ENCODE measurements at places on chromosomes 16 and 17.

DNA sequence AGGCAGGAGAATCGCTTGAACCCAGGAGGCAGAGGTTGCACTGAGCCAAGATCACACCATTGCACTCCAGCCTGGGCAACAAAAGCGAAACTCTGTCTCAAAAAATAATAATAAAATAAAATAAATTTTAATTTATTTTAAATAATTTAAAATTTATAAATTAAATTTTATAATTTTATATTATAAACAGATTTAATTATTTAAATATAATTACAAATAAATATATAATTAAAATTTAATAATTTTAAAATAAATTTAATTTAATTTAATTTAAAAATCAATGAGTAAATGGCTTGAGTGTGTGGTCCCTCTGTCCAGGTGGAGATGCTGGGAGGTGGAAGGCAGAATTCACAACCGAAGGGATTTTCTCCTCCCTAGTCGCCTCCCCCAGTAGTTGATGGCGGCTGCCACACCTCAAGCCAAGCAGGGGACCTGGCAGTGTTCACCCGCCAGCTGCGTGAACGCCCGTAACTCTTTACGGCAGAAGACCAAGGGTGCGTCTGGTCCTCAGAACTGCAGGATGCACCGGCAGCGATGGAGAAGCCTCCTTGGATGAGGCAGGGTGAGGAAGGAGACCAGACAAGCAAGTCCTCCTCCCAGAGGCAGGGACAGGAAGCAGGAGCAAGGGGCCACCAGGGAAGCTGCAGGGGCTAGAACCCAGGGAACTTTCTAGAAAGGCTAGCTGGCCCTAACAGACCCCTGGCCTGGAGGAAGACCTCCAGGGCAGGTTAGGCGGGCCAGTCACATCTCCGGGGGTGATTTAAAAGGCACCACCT, 22.9 kb upstream of the KRT17 start:
- DNase-seq, result no peak

- no peak for DNase-seq
Observed at GRCh38 chr17:42675348-42675964, 1.3 kb downstream of the PLEKHH3 start.

DNA sequence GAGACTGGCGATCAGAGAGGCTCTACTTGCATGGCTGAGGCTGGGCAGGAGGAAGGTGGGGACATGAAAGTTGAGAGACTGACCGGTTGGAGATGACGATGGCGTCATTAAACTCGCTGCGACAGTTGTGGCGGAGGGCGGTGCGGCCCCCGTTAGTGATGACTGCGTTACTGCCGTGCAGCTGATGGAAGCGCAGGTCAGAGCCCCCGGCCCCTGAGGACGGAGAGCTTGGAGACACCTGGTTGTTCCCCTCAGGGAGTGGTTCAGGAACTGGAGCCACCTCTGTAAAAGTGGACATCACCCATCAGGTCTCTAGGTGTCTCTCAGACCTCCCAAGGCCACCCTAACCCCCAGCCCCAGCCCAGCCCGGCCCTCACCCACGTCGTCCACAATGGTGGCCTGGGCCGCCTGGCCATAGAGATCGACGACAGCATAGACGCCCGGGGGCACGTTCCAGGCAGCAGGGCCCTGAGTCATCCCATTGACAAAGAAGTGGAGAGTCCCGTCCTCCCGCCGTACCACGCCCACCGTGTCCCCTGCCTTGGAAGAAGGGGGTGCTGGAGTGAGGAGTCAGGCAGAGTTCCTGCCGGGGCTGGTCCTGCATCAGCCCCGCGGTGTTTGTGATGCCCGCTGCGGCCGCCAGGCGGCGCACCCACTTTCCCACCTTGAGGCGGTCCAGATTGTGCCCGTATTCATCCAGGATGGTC, 5.3 kb downstream of the NEURL4 start:
- DNase-seq, result peak; percentile 75

DNA sequence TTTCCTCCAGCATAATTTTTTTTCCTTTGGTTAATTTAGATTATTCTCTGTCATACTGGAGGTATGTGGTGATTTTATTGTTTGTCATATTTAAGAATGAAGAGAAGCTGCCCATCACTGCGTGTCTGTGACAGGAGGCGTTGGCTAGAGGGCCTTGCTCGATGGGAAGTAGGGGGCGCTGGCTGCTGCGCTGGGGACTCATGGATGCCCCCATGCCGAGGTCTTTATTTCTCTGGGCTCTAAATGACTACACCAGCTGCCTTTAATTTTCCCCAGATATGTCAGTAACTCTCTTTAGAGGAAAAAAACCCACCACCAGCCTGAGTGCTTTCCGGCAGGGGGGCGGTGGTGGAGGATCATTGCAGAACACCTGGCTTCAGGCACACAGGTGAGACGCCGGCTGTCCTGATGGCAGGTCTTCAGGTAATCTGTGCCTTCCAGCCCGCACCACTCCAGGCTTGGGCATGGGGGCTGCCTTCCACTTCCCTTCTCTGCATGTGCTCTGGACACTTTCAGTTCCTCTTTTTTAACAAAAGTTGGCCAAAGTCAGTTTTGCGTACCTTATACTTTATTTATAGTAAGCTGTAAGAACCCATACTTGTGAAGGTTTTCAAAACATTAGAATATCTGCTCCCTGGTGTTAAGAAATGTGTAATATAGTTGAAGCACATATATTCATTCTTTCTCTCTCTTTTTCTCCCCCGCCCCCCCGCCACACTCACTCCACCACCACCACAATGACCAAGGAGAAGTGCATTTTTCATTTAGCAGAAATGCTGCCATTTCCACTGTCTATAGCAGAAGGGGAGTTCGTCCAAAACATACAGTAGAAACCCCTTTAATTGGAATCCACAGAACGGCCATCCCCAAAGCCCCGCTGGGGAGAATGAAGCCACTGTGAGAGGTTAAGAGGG, 192.7 kb downstream of the RPTOR start:
- no peak for DNase-seq

DNA sequence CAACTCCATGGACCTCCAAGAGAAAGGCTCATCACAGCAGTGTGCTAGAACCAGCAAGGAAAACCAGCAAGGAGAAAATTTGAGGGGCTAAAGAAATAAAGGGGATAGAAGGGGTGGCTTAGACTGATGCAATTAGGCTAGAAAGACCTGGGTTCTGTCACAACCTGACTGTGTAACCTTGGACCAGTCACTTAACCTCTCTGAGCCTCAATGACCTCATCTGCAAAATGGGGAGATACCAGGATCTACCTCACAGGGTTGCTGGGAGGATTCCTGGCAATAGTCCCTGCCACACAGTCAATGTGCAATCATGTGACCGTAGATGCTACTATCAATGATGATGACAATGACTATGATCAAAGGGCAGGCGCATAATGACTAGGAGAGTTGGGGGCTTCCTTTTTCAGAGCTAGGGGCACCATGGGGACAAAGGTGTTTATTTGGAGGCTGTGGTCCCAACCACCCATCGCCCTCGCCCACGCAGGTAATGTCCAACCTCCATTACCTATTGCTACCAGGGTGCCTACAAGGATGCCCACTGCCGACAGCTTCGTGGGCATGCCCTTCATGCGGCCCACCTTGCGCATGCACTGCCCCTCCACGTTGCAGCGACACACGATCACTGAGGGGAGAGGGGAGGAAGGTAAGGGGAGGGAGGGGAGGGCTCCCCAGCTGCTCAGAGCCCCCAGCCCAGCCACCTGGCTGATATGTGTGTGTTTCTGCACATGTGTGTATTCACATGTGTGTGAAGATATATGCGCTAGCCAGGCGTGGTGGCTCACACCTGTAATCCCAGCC, 9.7 kb downstream of the CDH16 start:
- no peak for DNase-seq

- DNase-seq, result no peak
Observed at GRCh38 chr16:71771571-71771970, 37.1 kb downstream of the AP1G1 start.

DNA sequence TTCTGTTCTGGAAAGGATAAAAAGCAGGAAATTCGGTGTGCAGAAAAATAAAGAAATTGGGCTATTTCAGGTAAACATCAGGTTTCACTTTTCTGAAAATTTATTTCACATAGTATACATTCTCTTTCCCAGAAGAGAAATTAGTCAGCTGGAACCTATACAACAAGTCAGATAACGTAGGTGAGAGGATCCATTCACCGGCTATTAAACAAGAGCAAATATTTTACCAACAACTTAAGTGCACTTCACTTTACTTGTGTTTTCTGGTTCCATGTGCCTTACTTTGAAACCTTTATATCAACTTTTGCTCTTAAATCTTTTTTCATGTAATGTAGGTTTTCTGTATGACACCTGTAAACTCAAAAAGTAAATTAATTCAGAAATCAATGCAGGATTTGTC, 839.7 kb downstream of the CDH11 start:
- no peak for DNase-seq

GRCh38 chr17:75109046-75109406, 743 bp upstream of the ARMC7 start:
- DNase-seq, result no peak

DNA sequence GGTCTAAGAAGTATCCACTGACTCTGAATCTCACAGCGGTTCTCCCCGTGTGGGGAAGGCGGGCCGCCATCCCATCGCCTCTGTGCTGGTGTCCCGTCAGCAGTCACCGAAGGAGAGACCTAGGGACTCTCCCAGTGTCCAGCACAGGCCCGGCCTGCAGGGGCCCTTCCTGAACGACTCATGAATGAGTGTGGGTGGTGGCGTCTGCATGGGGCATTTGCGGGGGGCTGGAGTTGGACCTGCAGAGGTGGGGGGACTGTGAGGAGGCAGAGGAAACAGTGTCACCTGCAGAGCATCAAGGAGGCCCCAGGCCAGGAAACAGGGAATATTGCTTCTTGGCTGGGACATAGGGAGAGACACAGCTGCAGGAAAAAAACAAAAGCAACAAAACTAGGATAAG, 10.3 kb downstream of the KCNG4 start:
- no peak for DNase-seq

DNA sequence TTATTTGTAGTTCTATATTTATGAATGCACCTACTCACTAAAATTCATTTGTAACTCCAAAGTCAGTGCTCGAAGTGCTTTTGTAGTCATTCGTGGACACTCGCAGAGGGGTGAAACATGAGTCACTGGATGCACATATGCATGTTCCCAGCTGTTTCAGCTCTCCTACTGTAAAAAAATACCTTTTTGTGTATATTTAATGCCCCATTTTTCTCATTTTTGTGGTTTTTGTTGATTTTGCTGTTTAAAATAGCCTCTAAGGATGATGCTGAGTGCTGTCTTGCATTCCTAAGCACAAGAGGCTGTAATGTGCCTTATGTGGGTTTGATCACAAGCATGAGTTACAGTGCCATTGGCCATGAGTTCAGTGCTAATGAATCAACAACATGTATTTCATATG, 30.6 kb downstream of the CENPV start:
- no peak for DNase-seq

DNA sequence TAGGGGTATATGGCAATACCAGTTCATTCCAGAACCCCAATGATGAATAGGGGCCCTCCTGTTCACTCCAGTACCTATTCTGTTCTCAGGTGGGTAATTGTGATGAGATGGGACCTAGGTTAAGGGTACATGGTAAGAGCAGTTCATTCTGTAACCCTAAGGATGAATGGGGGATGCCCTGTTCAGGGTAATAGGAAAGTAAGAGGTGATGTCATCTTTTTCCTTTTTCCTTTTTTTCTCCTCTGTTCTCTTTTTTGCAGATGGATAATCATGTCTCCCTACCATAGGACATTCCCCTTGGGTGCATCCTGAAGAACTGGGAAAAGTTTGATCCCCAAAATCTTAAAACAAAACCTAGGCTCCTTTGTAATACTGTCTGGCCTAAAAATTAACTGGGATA, 25.0 kb upstream of the SLC6A2 start:
- DNase-seq, result no peak

GRCh38 chr16:9095656-9096397, 4.4 kb downstream of the HAPSTR1 start:
- no peak for DNase-seq

GRCh38 chr17:58611331-58611730, 80.5 kb downstream of the TEX14 start:
- DNase-seq, result no peak

GRCh38 chr17:61414141-61414935, 14.7 kb downstream of the TBX2 start:
- no peak for DNase-seq

- no peak for DNase-seq
Observed at GRCh38 chr16:89687092-89687940, 827 bp downstream of the CDK10 start.

DNA sequence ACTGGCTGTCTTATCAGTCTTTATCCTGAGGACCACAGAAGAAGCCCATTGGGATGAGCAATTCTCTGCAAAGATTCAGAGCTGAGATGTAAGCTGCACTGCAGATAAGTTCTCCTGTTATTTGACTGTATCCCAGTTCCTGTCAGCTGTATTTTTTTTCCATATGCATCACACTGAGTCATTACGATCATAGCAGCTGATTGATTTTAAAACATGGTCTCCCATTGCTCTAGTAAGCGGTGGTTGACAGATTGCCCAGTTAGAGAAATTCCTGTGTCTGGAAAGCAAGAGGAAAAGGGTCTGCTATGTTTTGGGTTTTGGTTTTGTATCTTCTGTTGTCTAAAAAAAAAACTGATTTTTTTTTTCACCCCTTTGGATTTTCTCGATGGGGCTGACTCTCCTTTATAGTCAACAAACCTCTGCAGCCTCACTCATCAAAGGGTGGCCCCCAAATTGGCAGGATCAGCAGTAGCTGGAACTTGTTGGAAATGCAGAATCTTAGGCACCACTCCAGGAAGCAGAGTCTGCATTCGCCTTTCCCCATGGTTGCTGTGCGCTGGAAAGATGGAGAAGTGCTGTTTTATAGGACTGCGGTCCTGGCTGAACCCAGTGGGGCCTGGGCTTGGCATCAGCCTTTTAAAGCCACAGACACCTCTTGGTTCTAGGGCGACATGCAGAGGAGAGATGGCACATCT, 220.1 kb upstream of the MPHOSPH6 start:
- no peak for DNase-seq

DNA sequence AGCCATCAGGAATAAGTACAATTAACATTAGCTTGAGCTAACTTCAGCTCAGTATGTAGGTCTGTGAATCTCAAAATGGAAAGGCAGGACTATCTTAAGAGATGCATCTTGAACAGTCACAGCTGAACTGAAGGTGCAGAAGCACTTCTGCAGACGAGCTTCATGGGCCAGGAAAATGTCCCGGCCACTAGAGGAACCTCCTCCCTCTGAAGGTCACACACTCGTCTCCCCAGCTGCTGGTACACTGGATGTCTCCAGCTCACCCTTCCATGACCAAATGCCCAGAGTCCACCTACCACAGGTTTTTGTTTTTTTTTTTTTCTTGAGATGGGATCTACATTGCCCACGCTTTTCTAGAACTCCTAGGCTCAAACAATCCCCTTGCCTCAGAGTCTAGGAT, 33.2 kb downstream of the WDR59 start:
- DNase-seq, result no peak

DNA sequence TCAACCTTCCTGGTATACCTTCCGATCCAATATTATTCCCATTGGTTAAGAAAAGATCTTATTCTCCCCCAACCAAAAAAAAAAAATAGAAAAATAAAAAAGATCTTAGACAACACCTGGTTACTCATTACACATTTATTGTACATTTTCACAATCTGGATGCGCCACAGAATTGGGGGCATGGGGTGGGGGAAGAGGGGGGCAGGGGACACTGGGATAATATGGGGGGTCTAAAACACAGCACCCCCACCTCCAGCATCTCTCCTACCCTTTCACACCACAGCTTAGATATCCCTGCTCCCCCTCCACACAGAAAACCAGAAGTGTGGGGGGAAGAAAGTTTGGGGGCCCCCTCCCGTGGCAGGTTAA, 3.7 kb downstream of the VAMP2 start:
- DNase-seq, result no peak
